ENCODE measurements at places on chromosomes 16 and 17. TPM values are rescaled to one million over a fixed set of nuclear protein-coding genes. Genes with fewer than 3 reads are reported as not detected.
A peak's percentile ranks its signal among the peaks of the same experiment; 100 is the strongest.

DNA sequence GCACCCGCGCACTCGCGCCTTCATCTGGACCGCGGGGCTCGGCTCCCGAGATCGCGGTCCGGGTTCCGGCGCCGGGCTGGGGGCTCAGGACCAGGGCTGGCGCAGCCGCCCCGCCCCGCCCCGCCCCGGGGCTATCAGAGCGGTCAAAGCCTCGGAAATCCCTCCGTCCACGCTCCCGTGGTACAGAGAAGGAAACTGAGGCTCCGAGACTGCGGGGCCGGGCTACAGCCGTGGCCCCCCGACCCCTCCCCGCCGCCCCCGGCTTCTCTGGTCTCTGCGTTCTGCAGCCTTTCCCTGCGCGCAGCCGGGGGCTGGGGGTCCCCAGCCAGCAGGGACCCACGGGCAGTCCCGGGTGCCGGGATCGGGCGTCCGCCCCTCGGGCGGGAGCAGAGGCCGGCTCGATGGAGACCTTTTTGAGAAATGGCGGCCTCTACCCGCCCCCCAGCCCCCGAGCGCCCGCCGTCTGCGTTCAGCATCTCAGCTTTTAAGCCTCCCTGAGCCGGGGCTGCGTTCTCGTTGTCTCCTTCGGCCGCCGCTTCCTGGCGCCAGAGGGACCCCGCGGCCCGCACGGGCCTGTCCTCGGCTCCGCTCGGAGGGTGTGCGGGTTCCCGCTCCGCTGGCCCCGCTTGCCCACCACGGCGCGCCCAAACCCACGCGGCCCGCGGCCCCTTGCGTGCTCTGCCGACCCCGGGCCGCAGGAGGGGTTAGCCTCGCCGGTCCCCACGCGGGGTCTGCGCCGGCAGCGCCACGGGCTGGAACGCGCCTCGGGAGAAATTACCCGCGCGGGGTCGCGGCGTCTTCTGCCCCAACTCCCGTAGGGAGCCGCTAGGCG is 1.5 kb upstream of the NPTX1 start:
- peak; percentile 58 for DNase-seq

DNA sequence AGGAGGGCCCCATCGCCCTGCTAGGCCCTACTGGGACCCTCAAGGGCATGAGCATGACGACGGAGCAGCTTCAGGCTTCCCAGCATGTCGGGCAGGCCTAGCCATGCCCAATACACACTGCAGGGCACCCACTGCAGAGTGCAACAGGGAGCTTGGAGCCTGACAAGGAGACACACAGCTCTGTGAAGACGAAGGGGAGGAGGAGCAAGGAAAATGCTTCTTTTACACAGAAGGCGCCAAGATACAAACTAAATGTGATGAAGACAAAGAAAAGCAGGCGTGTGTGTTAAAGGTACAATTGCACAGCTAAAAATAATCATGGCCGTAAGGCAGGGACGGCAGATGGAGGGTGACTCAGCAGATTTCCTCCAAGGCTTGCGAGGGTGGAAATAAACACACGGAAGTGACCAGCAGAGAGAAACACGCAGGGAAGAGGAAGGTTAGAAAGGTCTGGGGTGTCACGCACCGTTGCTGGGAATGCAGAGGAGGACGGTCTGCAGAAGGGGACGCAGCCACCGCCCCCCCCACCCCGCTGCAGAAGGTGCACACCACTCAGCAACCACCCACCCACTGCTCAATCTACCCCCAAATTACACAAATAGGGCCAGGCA is 108.5 kb downstream of the ZNF778 start:
- DNase-seq: peak; percentile 95

- DNase-seq: no peak
Observed at GRCh38 chr16:3949946-3950342, 69.4 kb upstream of the CREBBP start.

GRCh38 chr16:24288516-24288915 is 32.4 kb downstream of the CACNG3 start:
- no peak for DNase-seq

DNA sequence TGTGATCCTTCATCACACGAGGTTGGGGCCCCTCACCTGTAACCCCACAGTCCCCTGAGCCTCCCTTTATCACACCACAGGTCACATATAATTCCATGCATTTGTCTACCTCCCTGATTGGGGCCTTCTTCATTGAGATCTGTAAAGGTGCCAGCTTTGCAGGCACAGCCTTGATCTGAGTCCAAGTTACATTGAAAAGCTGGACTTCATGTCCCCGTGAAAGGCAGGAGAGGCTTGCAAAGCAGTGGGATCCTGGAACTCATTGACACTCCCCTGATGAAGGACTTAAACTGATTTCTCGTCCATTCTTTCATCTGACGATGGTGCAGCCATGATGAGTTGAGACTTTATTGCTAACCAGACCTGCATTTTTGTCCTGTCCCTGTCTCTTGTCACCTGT is 3.8 kb upstream of the SYT17 start:
- no peak for DNase-seq

DNA sequence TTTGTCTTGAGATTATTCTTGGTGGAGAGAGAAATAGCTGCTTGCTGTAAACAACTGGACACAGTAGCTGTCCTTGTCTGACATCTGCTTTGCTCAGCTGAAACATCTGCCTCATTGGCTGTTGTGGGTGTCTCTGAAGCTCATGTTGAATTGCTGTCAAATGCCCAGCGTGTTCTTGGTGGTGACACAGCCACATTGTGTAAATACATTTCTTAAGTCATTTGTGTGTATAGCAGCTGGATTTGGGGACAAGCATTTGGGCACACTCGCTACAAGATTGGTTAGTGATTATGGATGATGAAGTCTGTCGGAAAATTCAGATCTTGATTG is 5.3 kb downstream of the FAM234A start:
- no peak for DNase-seq

- no peak for DNase-seq
Observed at GRCh38 chr16:10889855-10890254, 12.9 kb downstream of the CIITA start.

DNA sequence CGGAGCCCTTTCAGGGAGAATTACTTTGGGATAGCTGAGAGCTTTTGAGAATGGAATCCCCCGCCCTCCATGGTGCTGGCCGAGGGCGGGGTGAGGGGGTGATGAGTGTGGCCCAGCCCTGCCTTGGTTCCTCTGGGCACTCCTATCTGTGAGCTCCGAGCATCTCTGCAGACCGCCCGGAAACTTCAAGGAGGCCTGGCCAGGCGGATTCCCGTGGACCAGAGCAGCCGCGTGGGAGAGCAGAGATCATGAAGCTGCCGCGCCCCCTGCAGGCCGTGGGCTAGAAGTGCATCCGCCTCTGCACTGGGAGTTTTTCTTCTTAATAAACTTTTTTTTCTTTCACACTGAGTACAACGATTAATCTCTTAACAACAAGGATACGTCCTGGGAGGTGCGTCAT is 392.9 kb upstream of the EEF2KMT start:
- no peak for DNase-seq

DNA sequence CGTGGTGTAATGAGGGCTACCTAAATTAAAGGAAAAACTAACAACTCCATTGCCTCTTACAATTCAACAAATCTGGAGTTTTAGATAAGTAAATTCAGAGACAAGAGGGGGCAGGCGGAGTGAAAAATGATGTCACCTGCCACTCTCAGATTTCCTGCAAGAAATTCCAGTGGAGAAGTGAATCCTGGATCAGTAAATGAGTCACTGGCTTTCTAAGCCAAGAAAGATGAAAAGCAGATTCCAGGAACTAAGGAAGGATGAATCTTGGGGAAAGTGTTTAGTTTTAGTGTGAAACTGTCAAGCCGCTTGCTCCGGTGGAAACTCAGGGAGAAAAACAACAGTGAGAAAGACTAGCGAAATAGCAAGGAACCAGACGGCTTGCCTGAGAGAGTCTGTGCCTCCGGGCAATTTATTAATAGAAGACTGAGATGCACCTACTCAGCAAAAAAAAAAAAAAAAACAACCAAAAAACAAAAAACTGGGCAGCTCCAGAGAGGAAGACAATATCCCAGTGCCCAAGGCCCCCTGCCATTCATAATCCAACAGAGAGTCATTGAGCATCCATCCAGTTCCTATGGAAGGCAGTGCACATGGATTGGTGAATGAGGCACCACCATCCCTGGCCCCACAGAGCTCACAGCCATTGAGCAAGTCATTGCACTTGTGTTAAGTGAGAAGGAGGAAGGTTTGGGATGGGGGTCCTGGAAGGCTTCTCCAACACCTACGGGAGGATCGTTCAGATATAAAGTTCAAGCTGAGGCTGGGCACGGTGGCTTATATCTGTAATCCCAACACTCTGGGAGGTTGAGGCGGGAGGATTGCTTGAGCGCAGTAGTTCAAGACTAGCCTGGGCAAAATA is 12.1 kb upstream of the RIPOR1 start:
- peak; percentile 70 for DNase-seq

DNA sequence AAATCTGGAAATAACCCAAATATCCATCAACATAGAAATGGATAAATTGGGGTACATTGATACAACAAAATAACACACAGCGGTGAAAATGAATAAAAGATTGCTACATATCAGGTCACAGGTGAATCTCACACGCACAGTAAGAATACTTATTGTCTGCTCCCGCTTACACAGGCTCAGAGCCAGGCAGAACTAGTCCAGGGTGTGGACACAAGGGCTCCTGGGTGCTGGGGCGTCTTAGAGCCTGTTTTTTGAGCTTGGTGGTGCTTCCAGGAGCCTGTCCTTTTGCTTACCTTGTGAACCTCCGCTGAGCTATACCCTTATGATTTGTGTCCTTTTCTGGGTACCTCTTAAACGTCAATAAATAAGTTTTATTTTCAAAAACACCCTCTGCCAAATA is 19.8 kb upstream of the C16orf74 start:
- DNase-seq: no peak

Gene TEKT5
- not detected for total RNA-seq

- no peak for DNase-seq
Observed at GRCh38 chr16:73000020-73000906, 47.7 kb downstream of the ZFHX3 start.

DNA sequence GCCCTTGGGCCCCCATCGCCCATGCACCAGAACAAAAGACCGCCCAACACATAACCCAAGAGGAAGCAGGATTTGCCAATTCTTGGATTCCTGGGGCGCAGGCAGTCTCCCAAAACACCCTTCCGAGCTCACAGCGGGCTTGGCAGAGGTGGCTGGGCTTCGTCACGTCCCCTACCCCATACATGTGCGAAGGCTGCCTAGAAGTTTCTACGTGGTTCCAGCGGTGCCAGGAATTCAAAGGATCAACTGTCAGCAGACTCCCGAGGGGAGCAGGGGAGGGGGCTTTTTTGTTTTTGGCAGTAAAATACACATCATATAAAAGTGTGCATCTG is 80.8 kb upstream of the PLCG2 start:
- DNase-seq: no peak

Gene E4F1
- total RNA-seq: 34.4 TPM

DNA sequence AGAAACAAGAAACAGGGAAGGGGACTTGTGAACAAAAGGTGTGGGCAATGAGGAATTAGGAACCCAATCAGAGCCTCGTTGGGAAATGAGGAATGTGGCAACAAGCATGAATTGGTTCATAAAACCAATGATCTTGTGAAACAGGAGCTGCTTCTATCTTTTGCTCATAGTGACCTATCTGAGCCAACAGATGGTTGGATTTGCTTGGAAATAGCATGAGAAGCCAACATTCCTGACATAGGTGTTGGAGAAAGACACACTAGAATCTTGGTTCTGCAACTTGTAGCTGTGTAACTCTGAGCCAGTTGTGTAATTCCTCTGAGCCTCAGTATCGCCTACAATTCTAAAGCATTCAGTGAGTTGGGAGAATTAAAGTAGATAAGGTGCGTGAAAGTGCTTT is 251.9 kb upstream of the AXIN2 start:
- DNase-seq: no peak

Gene TERB1
- total RNA-seq: not detected

DNA sequence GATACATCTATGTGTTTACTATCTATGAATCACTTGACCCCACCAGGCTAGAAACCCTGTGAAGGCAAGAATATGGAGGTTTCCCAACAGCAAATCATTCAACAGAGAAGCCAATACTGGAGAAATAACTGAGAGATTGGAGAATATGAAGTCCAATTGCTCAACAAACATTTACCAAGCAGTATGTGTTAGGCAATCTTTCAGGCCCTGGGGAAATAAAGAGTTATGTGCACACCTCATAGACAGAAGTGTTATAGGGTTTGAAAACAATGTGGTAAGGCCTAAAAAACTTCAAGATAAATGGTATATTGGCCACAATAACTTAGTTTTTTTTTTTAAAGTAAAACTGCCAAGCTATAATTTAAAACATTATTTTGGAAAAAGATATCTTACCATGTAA is 1245.8 kb downstream of the CDH11 start:
- no peak for DNase-seq

GRCh38 chr16:84504420-84505248 is at the start of gene MEAK7:
TSS of gene MEAK7 (minus strand) at chr16:84504659. CDS start at chr16:84498086, 6,573 bp downstream.
- DNase-seq: peak; percentile 98

DNA sequence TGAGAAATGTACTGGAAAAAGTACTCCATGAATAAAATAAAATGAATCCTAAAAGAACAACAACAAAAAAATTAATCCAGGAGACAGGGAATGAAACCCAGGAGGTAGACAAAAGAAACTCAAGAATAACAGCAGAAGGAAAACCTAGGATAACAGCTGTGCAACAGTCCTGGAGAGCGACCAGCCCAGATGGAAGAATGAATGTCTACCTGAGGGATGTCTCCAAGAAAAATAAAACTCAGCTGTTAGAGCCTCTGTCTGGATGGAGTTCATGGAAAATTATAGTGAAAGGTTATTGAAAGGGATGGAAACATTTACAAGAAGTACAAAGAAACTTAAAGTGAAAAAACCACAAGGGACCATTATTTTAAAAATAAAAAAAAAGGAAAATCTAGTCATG is 135.8 kb upstream of the CA10 start:
- DNase-seq: no peak

- DNase-seq: peak; percentile 49
Observed at GRCh38 chr16:51880776-51881175, 666.2 kb downstream of the TOX3 start.

Gene ZSCAN10
- total RNA-seq: not detected

DNA sequence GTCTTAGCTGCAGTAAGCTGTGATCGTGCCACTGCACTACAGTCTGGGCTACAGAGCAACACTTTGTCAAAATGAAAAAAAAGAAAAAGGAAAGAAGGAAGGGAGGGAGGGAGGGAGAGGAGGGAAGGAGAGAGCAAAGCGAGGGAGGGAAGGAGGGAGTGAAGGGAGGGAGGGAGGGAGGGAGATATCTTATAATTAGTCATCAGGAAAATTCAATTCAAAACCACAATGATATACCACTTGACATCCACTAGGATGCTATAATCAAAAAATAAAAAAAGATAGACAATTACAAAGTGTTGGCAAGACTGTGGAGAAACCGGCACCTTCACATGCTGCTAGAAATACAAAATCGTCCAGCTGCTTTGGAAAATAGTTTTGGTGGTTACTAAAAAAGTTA is 93.8 kb downstream of the CDC27 start:
- DNase-seq: no peak

Gene PDE6G
- 4.1 TPM for total RNA-seq

Gene BEAN1
- total RNA-seq: 0.34 TPM

GRCh38 chr16:57899771-57900661 is 70.9 kb downstream of the CNGB1 start:
- DNase-seq: peak; percentile 85

Gene GCGR
- total RNA-seq: not detected

Measured in dermis blood vessel endothelial cell (primary cell).